Left kidney (tissue), 8 donors: ENCODE measurements at places on chromosomes 6 and 20. TPM values are rescaled to one million over a fixed set of nuclear protein-coding genes. Genes with fewer than 3 reads are reported as not detected.

- DNase-seq: no peak
These were observed 39.4 kb downstream of the MAP7 start for GRCh38 chr6:136510782-136511181.

DNA sequence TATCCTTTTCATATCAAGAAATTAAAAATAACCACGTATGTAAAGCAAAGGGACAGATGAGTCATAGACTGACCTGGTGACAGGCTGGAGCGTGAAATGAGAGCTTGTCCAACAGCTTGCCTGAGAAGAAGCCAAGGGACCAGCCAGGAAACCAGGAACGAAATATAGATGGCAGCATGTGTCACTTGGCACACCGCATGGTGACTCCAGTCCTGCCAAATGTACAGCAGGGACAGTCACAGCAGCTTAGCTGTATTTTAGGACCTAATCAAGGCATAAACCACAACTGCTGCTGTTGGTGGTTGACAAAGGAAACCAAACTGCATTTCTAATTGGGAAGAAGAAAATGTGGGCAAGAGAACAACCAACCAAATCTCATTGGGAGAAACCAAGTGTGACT lies 755.0 kb downstream of the TFAP2A start:
- no peak for DNase-seq

- DNase-seq: no peak
These were observed 141.1 kb upstream of the FOXQ1 start for GRCh38 chr6:1170794-1171193.

The SSTR4 gene
- not detected for polyA plus RNA-seq

The CST7 gene
- 0.30 TPM for polyA plus RNA-seq
